ENCODE measurements at places on chromosomes 2 and 18. TPM values are rescaled to one million over a fixed set of nuclear protein-coding genes. Genes with fewer than 3 reads are reported as not detected.

DNA sequence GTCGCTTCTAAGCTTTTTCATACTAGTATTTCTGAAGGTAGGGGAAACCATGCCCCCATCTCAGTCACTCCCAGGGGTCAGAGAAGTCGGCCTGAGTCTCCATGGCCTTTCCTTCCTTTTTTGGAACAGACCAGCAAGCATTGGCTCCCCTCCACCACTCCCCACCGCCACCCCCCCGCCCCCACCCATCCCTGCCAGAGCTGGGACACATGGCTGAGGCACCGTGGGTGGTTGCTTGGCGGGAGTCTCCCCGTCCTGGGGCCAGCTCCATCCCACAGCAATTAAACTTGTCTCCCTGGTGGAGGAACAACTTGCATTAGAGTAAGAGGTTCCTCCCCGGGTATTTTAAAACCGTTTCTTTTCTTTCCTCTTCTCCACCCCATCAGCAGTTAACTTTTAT lies 100.8 kb upstream of the TFPI start:
- DNase-seq = no peak

ATOH8 gene
- not detected for total RNA-seq

DNA sequence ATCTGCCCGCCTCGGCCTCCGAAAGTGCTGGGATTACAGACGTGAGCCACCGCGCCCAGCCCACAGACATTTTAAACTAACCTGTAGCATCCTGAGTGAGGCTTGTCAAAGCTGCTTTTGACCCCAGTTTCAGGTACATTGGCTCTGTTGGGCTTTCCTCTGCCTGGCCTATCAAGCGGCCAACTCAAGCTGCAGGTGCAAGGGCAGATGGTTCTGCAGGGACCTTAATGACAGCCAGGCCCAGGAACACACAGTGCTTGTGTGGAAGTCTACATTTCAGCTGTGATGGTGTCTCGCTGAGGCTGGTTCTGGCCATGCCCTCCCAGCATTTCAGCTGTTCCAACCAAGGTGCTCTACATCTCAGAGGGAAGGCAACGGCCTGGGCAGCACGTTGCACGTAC lies 18.4 kb downstream of the INPP4A start:
- no peak for DNase-seq

NETO1 gene
- total RNA-seq = not detected

GNLY gene
- total RNA-seq = 143 TPM

All from activated T-cell treated with anti-CD3 and anti-CD28 coated beads, Interleukin-2, amount 50 U/mL, for 72 hours (primary cell).